Right ventricle myocardium superior (tissue), 1 donor: ENCODE measurements at places on chromosomes 12 and 14. TPM values are rescaled to one million over a fixed set of nuclear protein-coding genes. Genes with fewer than 3 reads are reported as not detected.

Gene SLC25A21
- 0.78 TPM for total RNA-seq

GRCh38 chr14:30295980-30296379, 263.0 kb upstream of the G2E3 start:
- DNase-seq = no peak

Gene HOXC6
- 0.30 TPM for total RNA-seq

DNA sequence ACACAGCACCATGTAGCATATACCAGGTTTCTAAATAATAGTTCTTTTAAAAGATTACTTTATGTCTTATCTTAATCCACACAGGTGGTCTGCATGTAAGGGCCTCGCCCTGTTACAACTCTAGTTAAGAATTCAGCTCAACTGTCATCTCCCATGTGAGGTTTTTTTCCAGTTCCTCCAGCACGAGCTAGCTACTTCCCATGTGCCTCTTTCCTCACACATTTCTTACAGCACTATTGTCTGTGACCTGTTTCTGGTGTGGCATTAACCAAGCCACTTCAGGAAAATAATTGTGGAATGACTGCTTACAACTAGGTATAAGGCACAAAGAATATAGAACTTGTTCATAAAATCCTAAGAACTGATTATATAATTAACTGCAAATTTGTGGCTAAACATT, 65.5 kb downstream of the SH2B3 start:
- DNase-seq = no peak

- DNase-seq = no peak
Measured at GRCh38 chr14:94992046-94992445, 165.3 kb downstream of the DICER1 start.

- DNase-seq = no peak
Measured at GRCh38 chr12:91432089-91432488, 249.5 kb upstream of the DCN start.

DNA sequence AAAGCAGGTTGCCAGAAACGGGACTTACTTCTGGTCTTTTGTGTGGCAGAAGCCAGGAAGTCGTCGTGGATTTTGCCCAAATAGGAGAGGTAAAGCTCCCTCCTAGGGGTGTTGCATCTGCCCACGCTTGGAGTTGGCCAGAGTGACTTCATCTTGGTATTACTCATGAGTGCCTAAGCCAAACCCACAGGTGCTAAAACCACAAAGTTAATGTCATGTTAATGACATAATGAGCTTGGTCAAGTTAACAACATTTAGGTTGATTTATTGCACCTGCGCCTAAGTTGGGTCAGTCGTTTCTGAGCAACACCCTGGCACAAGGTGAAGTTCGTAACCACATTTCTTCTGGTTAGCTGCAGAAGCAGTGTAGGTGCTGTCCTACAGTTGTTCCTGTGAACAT, 225.2 kb downstream of the FUT8 start:
- DNase-seq = no peak
